ENCODE measurements at places on chromosomes 13 and 19.

DNA sequence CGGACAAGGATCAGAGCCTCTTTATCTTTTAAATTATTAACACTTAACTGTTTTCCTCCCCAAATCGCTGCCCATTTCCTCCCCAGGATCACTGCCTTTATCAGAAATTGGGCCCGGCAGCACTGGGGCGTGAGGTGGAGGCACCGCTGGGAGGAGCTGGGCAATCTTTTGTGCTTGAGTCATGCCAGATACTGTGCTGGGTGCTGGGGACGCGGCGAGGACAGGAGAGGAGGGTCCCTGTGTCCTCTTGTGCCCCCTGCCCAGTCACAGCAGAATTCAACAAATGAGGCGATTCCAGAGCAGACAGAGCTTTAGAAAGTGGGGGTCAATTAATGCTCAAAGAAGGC lies 347.8 kb downstream of the ZNF536 start:
- DNase-seq = no peak

DNA sequence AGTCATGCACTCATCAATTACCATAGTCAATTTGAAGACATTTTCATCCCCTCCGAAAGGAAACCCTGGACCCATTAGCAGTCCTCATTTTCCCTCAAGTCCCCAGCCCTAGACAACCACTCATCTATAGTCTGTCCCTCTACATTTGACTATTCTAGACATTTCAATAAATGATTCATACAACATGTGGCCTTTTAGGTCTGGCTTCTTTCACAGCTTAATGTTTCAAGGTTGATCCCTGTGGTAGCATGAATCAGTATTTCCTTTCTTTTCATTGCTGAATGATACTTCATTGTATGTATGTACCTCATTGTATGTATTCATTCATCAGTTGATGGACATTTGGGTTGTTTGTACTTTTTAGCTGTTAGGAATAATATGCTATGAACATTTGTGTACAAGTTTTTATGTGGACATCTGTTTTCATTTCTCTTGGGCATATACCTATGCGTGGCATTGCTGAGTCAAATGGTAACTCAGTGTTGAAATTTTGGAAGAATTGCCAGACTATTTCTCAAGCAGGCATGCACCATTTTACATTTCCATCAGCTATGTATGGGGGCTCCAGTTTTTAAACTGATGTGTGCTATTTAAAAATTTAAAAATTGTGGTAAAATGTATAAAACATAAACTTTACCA lies 18.4 kb downstream of the SPATA13 start:
- DNase-seq = no peak

DNA sequence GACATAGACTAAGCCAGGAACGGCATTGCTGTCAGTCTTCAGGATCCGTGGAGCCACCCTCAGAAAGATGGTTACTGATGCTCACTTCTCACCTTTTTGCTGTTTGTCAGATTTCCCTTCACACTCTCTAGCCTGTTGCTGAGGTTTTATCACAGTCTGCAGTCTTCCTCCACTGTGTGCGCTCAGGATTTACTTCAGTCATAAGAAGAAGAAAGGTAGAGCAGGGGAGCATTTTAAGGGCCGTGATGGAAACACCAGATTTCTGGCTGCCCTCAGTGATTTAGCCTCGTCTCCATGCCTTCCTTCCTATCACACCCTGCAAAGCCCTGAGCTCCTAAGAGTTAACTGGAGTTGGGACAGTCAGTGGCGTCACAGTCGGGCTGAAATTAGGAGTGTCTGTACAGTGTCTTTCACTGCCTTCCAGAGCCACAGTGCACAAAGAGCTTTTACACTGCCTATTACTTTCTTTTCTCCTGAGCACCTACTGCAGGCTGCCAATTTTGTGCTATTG lies 60.0 kb upstream of the GPR183 start:
- DNase-seq = no peak

GRCh38 chr13:30408319-30409101 lies 13.8 kb upstream of the UBE2L5 start:
- DNase-seq = peak; percentile 92

GRCh38 chr19:41016488-41017071 lies 25.5 kb downstream of the CYP2B6 start:
- DNase-seq = no peak

- DNase-seq = no peak
Observed at GRCh38 chr19:43318796-43319314, 34.6 kb upstream of the CD177 start.

- no peak for DNase-seq
Observed at GRCh38 chr13:113410472-113411201, 42.7 kb downstream of the ADPRHL1 start.

Measured in GM12865 (cell line).